ENCODE measurements at places on chromosomes 13 and 19.

DNA sequence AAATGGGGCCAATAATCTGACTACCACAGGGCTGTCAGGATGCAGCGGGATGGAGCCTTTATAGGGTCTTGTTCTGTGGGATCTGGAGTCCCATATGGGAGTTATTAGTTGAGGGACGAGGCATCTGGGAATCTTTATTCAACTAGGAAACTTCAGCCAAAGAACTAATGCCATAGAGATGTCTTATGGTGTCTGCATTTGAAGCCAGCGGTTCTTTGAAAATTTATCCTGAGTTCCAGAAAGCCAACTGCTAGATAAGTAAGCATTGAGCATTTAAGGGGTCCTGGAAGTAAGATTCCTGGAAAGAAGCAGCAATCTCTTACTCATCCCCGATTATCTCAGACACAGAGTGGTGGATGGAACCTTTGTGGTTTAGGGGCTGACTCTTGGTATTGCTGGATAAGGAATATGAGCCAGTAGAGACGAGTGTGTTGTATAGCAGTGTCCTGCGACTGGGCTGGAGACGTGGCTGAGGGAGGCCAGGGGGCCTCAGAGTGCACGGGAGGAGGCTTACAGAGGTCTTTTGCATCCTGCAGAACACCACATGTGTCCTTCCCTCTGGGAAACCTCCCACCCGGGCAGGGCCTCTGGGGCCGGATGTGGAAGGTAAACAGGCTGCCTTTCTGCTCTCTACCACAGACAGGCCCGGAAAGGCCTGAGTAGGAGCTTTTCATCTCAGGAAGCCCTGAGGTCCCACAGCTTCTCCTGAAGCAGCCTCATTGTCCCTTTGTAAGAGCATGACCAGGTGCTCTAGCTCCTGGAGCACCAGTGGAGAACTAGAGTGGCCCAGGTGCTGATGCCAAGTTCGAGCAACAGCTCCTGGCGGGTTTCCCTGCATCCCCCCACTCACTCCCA lies 28.8 kb downstream of the ACTN4 start:
- no peak for DNase-seq

- DNase-seq: no peak
Observed at GRCh38 chr13:52788011-52788410, 48.4 kb upstream of the CNMD start.

- DNase-seq: no peak
Observed at GRCh38 chr13:110220471-110220870, 86.5 kb downstream of the COL4A1 start.

DNA sequence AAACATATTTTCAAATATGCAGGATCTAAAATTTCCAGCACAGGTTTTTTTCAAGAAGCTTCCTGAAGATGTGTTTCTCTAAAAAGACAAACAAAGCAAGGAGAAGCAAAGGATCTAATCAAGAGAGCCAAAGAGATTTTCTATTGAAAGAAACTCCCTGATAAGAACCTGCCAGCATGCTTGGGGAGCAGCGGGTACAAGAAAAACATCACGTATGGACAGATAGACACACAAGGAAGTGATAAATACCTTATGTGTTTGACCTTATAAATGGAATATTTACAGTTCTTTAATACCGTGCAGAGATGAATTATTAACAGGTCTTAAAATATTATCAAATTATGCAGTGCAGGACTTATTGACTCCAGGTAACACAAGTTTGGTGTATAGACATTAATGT lies 562.1 kb downstream of the DACH1 start:
- no peak for DNase-seq

- DNase-seq: no peak
Observed at GRCh38 chr19:47569331-47569730, 3.6 kb downstream of the ZNF541 start.

GRCh38 chr13:78638216-78638615 lies 20.7 kb downstream of the OBI1 start:
- no peak for DNase-seq

DNA sequence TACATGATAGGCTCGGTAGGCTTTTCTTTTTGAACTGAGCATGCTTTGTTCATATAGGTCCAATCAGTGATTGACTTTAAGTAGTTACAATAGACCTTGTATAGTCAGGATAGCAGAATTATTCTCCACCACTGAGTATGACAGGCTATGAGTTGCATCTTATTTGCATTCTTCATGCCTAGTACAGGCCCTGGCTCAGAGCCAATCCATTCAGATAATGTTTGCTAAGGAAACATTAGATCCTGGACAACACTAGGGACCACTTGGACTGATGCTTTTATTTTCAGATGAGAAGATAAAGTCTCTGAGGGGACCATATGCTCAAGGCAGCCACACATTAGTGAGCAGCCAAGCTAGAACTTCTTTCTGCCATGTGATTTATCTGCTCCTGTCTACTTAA lies 133.9 kb downstream of the KL start:
- DNase-seq: no peak

DNA sequence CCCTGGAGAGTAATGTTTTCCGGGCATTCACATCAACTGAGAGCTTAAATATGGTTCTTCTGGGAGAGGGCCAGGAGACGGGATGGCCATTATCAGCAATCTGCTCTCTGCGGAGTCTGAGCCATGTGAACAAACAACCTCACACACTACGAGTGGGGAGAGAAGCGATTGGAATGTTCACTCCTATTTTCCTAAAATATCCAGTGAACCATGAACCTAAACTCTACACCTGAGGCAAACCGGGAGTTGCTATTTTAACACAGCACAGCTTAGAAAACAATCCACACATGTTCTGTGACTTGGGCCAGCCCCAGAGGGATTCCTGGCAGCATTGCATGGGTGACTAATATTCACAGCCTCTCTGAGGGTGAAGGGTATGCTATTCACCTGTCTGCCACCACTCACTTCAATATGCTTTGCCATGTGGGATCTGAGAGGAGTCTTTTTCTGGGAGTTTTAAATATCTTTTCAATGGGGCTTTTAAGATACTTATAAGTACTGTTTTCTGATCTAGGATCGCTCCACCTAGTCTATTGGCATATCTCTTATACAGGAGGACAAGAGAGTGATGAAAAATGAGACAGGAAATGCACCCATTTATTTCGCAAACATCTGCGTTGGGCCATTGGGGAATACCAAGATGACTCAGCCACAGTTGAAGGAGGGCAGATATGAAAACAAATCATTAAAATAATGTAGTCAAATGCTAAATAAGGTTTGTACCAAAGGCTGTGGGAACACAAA lies 72.6 kb upstream of the SERP2 start:
- DNase-seq: no peak

DNA sequence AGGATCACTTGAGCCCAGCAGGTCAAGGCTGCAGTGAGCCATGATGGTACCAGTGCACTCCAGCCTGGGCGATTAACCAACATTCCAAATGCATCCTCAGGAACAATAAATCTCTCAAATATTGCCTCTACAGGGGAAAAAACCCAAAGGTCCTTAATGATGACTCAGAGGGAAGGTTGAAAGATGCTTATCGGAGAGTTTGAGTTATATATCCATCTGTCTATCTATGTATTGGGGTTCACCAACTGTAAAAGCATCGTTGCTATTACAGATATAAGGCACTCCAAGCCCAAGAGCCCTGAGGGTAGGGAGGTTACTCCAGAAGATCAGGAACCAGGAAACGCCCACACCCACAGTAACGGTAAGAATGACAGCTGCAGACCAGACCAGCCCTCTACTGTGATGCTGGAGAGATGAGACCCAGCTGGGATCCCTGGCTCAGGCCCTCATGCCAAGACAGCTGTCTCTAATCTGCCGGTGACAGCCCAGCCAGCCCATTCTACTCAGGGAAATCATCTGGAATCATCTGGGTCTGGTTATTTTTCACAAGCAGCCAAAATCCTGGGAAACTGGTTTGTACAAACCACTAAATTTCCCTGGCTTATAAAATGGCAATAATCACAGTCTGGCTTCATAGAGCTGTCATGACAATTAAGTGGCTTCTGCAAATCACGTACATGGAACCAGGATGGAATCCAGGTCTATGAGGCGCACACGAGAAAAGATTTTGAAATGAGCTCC lies 23.8 kb downstream of the TEX101 start:
- DNase-seq: no peak

DNA sequence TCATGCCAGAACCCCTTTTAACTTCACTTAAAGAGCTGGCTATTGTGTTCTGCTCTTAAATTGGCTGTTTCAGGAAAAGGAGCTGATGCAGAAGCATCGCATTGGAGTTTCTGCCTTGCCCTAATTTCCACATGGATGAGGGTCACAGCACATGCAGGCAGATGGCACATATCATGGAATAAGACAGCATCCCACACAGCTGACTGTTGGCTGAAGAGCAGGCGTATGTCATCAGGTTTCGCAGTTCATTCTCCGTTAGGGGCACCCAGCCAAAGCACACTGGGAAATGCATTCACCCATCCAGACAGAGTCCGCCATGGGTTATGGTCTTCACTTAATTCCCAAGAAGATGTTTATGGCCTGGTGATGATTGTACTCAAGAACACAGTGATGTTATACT lies 572.5 kb downstream of the LIG4 start:
- DNase-seq: no peak

GRCh38 chr19:2474232-2475017 lies 1.5 kb upstream of the GADD45B start:
- DNase-seq: peak; percentile 88

DNA sequence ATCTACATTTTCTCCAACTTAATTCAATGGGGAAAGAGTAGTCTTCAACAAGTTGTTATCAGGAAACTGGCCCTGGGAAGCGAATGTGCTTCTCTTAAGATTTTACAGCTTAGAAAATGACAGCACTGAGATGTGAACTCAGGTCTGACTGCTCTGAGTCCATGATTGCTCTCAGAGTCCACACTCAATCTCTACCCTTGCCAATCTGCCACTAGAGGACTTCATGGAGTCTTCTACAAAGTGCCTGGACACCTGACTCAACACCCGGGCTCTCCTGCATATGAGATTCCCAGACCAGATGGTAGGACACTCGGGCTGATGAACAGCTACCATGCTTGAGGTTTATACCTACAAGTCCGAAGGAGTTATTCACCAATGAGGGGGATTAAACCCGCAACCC lies 74.8 kb downstream of the ABCC4 start:
- no peak for DNase-seq

DNA sequence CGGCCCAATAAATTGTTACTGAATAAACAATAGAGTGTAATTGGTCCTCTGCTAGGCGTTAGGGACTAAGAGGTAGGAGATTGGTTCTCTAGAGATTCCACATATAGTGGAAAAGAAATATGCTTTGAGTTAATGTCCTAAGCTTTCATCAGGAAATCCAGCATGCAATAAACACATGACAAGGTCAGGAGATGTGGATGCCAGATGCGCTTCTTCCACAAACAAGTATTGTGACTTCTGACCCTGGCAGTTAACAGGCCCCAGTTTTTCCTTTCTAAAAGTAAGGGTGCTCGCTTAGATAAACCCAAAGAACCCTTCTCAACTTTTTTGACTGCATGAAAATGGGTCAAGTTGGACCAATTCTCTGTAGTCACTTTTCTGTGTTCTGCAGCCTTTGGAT lies 146.5 kb upstream of the SOX21 start:
- no peak for DNase-seq

GRCh38 chr13:104357672-104358354 lies 1291.6 kb upstream of the SLC10A2 start:
- DNase-seq: no peak

DNA sequence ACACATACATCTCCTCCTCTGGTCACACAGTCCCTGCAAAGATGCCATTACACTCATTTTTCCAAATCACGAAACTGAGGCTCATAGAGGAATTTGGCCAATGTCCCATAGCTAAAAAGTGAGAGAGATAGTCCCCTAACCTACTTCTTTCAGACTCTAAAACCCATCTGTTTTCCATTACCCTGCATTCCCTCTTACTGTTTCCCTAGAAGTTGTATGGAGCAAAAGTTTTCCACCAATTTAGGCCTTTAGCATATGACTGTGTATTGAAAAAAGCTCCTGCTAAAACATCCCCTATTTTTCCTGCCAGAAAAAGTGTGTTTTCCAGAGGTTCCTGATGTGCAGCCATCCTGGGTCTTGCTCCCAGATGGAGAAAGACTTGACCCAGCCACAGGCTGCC lies 16.3 kb downstream of the SERP2 start:
- no peak for DNase-seq

- DNase-seq: no peak
Observed at GRCh38 chr19:35205733-35206323, 22.7 kb downstream of the FAM187B start.

DNA sequence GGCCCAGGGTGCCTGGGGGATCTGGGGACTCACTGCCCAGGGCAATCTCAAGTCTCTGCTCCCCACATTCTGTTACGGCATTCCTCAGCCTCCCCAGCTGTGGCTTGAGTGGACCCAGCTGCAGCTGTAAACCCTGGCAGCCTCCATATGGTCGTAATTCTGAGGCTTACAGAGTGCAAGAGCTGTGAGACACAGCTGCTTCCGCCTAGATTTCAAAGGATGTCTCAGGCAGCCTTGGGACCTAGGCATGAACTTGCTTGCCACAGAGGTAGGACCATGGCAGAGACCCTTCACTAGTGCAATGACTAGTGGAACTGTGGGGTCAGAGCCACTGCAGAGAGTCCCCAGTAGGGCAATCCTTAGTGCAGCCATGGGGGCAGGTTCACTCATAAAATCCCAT lies 297.5 kb downstream of the ENOX1 start:
- DNase-seq: no peak

DNA sequence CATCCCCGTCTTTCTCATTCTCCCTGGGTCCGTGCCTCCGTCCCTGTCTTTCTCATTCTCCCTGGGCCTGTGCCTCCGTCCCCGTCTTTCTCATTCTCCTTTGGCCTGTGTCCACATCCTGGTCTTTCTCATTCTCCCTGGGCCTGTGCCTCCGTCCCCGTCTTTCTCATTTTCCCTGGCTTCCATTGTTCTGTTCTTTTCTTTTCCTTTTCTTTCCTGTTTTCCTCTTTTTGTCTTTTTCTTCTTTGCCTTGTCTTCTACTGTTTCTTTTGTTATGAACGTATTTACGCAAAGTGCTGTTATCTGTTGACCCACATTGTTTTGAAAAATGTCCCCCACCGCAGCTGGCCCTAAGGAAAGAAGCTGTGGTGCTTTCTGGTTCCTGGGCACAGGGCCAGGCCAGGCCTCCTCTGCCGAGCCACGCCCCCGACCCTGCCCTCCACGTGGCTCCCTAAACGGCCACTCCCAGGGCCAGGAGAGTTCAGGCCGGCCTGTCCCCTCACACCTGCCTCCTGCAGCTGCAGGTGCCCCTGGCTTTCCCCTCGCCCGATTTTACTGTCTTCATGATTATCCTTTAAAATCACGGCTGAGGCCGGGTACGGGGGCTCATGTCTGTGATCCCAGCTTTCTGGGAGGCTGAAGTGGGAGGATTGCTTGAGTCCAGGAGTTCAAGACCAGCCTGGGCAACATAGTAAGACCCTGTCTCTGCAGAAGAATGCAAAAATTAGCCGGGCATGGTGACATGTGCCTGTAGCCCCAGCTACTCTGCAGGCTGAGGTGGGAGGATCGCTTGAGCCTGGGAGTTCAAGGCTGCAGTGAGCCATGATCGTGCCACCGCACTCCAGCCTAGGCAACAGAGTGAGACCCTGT lies 14.0 kb upstream of the TMPRSS9 start:
- no peak for DNase-seq

DNA sequence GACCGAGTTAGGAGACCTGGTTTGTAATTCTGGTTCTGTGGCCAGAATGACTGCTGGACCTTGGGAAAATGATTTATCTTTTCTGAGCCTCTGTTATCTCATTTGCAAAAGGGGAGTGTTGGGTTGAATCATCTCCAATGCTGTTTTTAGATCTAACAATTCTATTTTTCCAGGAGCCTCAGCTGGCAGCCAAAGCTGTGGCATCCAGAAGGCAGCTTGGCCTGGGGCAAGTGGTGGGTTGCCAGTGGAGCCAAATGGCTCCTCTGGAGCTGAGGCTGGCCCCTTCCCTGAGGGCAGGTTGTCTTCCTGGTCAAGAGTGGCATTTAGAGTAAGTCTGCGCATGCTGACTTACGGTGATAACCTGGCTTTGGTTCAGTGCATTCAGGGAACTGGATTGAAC lies 21.3 kb downstream of the B3GLCT start:
- no peak for DNase-seq
